GM06990 (cell line): ENCODE measurements at places on chromosomes 11 and 22.

GRCh38 chr11:71843858-71844257 is 10.9 kb downstream of the DEFB108B start:
- no peak for DNase-seq

DNA sequence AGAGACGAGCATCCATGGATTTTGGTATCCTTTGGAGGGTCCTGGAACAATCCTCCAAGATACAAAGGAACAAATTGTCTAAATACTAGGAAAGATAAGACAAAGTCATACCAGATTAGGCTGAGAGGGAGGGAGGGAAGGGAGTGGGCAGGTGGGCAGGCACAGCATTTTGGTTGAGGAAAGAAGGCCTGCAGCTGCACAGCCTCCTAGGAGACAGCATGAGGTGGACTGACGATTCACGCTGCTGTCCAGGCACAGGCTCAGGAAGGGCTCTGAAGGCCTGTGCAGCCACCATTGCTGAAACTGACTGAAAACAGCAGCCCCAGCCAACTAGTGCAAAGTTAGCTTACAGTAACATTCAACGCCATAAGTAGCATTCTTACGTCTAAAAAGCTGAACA is 64.7 kb downstream of the PACSIN2 start:
- DNase-seq: no peak

GRCh38 chr11:120854988-120855387 is 168.9 kb upstream of the TBCEL start:
- no peak for DNase-seq

- no peak for DNase-seq
Measured at GRCh38 chr11:119365071-119365591, 16.4 kb downstream of the USP2 start.

DNA sequence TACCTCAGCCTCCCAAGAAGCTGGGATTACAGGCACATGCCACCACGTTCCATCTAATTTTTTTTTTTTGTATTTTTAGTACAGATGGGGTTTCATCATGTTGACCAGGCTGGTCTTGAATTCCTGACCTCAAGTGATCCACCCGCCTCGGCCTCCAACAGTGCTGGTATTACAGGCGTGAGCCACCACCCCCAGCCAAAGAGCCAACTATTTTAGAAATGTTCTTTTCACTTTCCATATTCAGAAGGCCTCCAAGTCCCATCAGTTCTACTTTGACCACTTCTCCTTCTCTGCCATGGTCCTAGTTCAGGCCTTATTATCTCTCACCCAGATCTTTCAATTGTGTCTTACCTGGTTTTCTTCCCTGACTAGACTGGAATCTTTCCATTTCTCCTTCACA is 48.2 kb downstream of the CCDC83 start:
- no peak for DNase-seq

DNA sequence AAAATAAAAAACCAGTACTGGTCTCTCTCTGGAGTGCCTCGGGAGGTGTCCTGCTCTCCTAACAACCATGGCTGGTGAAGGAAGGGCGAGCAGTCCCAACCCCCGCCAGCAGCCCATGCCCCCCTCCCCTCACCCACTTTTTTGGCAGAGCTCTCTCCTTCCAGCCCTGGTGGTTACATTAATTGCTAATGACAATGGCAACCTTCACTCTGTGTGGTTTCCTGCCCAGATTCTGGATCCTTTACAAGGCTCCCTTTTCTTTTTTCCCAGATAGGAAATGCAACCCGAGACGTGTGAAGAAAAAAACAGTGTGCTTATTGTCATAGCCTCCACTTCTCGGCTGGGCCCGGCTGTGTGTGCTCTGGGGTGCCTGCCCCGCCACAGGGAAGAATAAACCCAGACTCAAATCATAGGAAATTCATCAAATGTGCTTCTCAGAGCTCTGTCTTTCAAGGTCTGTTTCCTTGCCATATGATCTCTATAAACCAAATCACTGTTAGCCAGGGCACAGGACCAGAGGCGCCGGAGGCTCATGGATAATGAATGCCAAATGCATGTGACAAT is 513.0 kb downstream of the SOX6 start:
- DNase-seq: no peak

DNA sequence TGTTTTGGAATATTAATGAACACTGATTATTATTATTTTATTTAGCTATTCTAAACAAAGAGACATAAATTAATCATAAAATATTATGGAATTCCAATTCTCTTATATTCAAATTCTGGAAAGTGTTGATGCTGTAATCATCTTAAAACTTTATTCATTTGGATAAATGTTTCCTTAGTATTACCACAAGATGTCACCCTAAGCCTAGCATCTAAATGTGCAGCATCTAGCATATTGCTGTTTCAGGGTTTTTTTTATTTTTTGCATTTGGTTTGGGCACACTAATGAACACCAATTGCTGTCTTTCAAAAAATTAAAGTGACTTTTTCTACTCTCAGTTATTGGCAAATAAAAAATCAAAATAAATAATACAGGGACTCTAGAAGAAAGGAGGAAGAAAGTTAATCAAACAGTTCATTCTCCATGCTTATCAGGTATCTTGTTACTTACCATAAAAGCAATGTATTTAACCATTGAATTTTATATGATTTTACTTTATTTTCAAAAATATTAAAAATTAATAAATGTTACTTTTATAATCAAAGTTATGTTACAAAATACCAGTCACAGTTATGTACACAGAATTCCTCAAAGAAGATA is 31.8 kb downstream of the DLG2 start:
- peak; percentile 3 for DNase-seq

DNA sequence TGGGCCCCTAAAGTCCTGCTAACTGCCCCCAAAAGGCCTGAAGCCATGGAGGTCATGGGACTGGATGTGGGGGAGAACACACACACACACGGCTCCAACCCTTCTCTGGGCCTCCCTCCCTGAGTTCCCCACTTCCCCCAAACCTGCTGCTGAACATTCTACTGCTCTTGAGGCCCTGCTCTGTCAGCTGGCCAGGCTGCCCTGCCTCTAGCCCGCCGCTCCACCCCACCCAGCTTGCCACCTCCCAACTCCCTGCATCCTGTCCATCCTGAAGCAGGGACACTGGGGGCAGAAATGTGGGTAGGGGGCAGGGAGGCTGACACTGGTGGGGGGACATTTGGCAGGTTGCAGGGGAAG is 1.0 kb downstream of the KCNJ4 start:
- no peak for DNase-seq

DNA sequence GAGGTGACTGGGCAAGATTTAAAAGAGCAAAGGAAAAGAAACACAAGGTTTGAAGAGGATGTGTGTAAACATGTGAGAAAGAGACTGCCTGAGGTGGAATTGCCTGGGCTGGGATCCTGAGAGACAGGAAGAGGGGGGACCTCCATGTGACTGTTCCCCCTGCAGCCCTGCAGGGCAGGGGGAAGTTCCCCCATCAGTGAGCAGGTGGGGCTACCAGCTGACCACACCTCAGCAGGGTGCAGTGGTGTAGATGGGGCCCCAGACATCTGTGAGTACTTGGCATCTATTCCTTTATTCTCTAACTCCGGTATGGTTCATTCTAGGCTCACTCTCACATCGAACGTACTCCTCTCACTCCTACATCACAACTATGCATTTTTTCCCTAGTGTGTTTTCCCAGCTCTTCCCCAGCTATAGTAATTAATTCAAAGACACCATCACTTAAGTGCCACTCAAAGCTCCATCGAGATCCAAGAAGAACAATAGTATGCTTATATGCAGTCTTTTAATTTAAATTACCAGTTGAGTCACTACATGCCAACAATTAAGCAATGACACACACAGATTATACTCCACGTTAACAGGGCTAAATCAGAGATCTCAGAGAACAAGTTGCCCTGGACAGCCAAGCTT is 42.7 kb downstream of the LGR4 start:
- no peak for DNase-seq

GRCh38 chr11:111324277-111324720 is 26.0 kb downstream of the POU2AF3 start:
- DNase-seq: no peak

GRCh38 chr22:21703684-21704316 is 31.8 kb downstream of the YPEL1 start:
- DNase-seq: no peak

GRCh38 chr11:75778962-75779361 is 10.4 kb downstream of the DGAT2 start:
- DNase-seq: no peak

DNA sequence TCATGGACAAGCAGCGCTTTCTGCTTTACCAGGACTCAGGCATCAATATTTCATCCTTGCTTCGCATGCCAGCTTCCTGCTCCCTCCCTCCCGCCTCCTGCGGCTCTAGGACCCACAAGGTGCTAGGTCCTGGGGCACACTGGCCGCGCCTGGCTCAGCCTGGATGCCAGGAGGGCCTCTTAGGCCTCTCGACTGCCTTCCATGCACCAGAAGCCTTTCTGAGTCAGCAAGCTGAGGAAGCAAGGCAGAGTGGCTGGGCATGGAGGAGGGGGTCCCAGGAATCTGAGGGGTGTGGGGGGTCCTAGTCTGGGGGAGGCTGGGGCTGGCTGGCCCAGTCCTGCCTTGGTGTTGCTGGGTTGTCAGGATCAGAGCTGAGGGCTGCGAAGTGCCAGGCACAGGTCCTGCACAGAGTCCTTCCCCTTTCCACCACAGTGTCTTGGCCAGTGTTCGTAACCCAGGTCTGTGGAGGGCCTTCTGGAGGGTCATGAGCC is 61.0 kb upstream of the THY1 start:
- no peak for DNase-seq

DNA sequence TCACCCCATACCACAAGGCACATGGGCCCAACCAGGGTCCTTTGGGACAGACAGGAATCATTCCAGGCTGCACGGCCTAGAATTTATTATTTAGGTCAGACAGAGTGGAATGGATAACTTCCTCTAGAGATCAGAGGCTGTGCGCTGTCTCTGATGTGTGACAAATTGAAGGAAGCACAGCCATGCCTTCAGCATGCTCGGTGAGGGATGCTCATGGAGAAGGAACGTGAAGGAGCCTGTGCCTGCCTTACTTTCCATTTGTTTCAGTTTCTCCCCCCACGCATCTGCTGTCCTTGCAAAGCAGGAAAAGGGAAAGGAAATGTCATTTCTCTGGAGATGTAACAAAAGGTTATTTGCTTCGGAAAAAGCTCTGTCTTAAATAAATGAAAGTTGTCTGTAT is 644.1 kb downstream of the OPCML start:
- no peak for DNase-seq

GRCh38 chr11:99822846-99823565 is 802.3 kb downstream of the CNTN5 start:
- DNase-seq: no peak

DNA sequence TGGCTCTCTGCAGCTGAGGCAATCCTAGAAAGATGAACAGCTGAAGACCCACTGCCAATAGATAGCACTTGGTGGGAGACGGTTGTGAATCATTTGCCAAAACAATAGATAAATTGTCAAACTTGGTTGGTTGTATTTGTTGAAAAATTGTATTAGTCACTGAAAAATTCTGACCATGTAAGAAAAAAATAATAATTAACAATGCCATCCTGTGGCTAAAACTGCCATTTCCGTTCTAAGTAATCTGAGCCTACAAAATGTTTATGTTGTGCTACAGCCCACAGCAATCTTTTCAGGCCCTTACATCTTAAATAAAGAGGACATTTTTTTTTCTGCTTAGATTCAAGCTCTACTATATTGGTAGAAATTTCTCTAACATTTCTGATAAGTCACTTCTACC is 103.2 kb upstream of the ANO3 start:
- no peak for DNase-seq

DNA sequence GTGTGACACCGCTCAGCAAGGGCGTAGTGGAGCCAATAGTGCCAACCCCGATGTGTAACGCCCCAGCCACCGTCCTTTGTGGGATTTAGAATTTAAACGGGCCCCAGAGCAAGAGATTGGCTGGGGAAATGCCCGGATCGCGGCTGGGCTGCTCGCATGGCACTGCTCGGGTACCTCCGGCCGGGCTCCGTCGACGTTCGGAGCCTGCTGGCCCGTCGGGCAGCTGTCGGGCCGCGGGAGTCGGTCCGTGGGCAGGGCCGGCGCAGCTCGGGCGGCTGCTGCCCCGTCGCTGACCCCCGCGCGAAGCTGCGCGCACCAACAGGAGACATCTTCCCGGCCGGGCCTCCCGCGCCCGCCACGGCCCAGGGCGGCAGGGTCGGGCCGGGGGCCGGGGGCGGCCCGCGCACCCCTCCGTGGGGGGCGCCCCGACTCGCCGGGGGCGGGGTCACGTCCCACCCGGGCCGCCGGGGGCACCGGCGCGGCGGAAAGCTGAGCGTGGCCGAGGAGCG is 1.3 kb upstream of the KDM2A start:
- DNase-seq: peak; percentile 51

GRCh38 chr11:118892514-118892913 is 8.8 kb downstream of the CXCR5 start:
- DNase-seq: peak; percentile 50

- no peak for DNase-seq
Measured at GRCh38 chr11:81989093-81989492, 744.6 kb downstream of the FAM181B start.

- no peak for DNase-seq
Measured at GRCh38 chr11:86488553-86488952, 113.9 kb downstream of the CCDC81 start.

- DNase-seq: no peak
Measured at GRCh38 chr11:126766440-126766839, 234.1 kb downstream of the KIRREL3 start.

- no peak for DNase-seq
Measured at GRCh38 chr22:19597399-19597735, 73.2 kb upstream of the CLDN5 start.

DNA sequence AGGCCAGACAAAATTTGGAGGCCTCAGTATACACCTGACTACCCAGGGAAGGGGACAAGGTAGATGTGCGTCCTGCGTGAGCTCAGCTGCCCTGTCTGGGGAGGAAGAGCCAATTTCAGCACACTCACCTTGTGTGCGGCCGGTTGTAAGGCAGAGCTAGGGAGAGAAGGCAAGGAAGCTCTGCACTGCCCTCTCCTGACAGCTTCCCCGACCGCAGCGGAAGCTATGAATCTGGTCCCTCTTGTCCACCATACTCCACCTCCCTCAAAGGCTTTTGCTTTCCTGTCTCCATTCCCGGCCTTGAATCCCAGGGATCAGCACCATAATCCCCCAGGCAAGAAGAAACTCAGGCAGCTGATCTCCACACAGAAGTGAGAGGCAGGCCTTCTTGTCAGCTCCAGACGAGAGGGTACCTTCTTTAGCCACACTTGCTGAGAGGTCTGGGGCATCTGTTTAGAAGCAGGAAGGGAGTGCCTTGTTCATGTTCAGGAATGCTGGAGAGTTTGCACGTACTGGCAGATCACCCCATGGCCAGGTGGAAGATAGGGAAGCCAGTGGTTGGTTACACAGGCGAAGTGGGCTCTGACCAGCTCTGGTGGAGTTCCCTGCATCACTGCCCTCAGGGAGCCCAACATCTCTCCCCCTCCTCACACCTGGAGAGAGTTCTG is 62.5 kb downstream of the FEZ1 start:
- DNase-seq: no peak

- no peak for DNase-seq
Measured at GRCh38 chr11:67392183-67392715, 463 bp downstream of the RAD9A start.

GRCh38 chr22:32589007-32589406 is 114.4 kb downstream of the FBXO7 start:
- no peak for DNase-seq

DNA sequence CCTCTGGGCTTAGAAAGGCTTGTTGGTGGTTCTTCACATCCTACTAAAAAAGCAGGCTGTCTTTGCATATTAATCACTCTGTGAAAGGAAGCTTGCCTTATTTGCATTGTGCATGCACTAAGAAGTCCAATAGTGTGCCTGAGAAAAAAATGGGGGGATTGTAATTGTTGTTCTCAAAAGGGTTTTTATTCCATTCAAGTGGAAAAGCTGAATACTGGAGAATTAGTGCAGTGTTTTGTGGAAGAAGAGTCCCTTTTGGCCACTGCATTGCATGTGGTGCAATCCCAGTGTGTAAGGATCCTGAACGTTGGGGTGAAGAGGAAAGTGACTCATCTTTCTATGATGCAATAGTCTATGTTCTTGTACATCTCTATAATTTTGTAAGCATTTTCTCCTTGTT is 16.5 kb downstream of the NCAM1 start:
- no peak for DNase-seq
